ENCODE measurements at places on chromosomes 1 and 21. TPM values are rescaled to one million over a fixed set of nuclear protein-coding genes. Genes with fewer than 3 reads are reported as not detected.

CR2 gene
- not detected for total RNA-seq

COL8A2 gene
- 0.14 TPM for total RNA-seq

LDLRAD1 gene
- total RNA-seq, result not detected

BGLAP gene
- total RNA-seq, result 0.46 TPM

GJA8 gene
- total RNA-seq, result not detected

SLFNL1 gene
- 0.09 TPM for total RNA-seq

SERTAD4 gene
- total RNA-seq, result 0.73 TPM

PCP4L1 gene
- 0.13 TPM for total RNA-seq

TTLL7 gene
- 3.9 TPM for total RNA-seq

TNFRSF8 gene
- 0.10 TPM for total RNA-seq

IPO9 gene
- total RNA-seq, result 41.7 TPM

FNBP1L gene
- 21.7 TPM for total RNA-seq

DNAH14 gene
- 14.3 TPM for total RNA-seq

NPHS2 gene
- total RNA-seq, result not detected

PRAMEF11 gene
- not detected for total RNA-seq

AIRE gene
- total RNA-seq, result not detected

SERPINC1 gene
- total RNA-seq, result 0.06 TPM

OLFM3 gene
- total RNA-seq, result not detected

UBXN10 gene
- not detected for total RNA-seq

Measured in A549 treated with CORT108297 at 1 μM for 4 hours (cell line).